EH (cell line): ENCODE measurements at places on chromosomes 12 and 14.
A peak's percentile ranks its signal among the peaks of the same experiment; 100 is the strongest.

- peak; percentile 21 for DNase-seq
Measured at GRCh38 chr12:47268501-47269454, 189.0 kb upstream of the AMIGO2 start.

DNA sequence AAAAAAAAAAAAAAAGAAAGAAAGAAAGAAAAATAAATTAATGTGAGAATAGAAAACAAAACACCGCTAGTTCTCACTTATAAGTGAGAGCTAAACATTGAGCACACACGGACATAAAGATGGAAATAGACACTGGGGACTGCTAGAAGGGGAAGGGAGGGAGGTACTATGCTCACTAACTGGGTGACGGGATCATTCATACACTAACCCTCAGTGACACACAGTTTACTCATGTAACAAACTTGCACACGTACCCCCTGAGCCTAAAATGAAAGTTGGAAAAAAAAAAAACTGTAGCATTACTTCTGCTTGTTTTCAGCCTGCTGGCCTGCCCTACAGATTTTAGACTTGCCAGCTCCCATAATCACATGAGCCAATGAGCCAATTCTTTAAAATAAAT, 10.5 kb upstream of the PRMT5 start:
- peak; percentile 57 for DNase-seq

DNA sequence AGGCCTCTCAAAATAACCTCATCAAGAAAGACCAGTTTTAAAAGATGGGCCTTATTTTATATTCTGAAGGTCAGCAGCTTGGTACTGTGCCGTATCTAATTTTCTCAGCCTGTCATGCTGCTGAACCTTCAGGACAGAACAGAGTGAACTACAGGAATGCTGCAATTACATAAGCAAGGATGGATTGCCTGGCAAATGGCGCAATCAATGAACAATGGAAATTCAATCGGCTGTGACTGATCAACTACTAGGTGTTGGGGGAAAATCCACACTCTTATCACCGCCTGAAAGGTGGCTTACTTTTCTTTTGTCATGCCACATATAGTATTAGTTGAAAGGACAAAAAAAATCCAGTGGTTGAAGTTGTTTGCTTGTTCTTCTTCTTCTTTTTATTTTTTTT, 8.5 kb downstream of the ACSS3 start:
- no peak for DNase-seq

DNA sequence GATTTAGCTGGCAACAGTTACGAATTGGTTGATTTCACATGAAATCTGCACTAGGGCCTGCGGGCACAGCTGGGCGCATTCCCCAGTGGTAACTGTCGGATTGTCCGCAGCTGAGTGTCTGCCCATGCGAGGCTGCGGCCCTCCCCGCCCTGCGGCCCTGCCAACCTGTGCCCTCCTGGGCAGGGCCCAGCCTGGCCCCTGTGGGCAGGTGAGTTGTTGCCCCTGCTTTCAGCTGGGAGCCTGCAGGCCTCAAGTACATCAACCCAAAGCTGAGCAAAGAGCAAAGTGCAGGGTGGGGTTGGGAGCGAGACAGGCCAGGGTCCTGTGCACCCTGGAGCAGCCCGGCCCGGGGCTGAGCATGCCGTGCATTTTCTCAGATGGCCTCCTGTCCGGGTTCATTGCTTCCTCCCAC, 89.1 kb downstream of the ADGRD1 start:
- no peak for DNase-seq

DNA sequence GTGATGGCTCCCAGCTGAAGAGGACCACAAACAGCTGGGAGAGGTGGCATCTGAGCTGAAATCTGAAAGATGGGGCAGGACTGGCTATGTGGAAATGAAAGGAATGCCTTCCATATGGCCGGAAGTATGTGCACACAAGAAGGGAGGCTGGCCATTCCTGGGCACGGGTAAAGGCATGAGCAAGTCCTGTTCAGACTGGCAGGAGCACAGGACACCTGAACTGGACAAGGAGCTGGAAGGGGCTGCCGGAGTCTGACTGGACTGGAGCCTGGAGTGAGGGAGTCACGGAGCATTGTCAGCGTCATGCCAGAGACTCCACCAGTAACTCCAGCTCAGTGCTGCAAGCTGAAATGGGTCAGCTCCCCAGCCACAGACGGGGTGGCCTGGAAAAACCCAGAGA, 11.9 kb upstream of the TC2N start:
- DNase-seq: no peak

- DNase-seq: no peak
Measured at GRCh38 chr14:61480704-61481285, 159.4 kb downstream of the PRKCH start.

DNA sequence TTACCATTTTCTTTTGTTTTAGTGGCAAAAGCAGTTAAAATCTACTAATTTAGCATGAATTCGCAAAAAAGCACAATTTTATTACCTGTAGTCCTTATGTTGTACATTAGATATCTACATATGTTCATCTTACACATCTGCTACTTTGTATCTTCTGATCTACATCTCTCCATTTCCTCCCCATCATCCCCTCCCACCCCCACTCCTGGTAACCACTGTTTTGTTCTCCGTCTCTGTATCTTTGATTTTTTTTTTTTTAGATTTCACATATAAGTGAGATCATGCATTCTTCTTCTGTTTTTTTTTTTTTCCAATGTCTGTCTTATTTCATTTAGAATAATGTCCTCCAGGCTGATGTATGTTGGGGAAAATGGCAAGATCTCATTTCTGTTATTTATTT, 922.7 kb downstream of the VRK1 start:
- DNase-seq: no peak

DNA sequence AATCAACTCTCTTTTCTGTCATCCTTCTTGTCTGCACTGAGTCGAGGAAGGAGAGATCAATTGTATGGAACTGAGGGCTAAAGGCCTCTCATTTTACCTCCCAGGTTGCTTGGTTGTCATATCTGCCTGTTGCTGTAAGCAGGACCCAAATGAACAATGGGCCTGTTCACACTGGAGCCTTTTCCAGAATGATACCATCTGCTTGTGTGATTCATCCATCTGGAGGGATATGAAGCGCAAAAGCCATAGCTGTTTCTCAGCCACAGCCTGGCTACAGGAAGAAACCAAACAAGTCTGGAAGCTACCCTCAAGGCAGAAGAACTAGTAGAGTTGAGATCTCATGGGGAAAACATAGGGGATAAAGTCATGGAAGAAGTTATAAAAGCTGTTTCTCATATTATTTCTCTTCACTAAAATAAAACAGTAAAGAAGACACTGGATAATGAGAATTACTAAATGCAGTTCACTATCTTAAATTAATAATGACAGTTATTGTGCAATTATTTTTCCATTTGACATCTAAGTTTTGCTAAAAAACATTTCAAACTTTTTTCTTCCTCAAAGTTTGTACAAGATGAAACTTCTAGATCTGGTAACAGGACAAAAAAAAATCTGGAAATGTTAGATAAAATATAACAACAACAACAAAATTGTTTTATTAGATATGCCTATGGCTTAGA, 106.3 kb downstream of the SPTSSA start:
- DNase-seq: peak; percentile 70

DNA sequence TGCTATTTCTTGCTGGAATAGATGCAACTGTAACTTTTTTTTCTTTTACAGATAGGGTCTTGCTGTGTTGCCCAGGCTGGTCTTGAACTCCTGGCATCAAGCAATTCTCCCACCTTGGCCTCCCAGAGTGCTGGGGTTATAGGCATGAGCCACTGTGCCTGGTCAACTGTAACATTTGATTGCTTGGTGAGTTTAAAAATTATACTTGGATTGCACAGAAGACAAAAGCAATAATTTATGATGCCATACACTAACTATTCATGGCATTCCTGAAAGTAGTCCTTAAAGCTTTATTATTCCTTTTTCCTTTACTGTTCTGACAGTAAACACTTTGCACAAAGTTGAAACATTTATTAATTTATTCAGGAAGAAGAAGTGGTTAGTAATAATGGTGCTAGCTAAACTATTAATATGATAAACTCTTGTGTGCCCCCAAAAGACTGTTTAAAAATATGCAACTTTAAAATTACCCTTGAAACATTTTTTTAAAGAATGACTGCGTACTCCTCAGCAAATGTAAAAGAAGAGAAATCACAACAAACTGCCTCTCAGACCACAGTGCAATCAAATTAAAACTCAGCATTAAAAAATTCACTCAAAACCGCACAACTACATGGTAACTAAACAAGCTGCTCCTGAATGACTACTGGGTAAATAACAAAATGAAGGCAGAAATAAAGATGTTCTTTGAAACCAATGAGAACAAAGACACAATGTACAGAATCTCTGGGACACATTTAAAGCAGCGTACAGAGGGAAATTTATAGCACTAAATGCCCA, 8.3 kb downstream of the PTPRB start:
- peak; percentile 57 for DNase-seq

GRCh38 chr12:132772606-132773005, 11.0 kb upstream of the ANKLE2 start:
- no peak for DNase-seq

DNA sequence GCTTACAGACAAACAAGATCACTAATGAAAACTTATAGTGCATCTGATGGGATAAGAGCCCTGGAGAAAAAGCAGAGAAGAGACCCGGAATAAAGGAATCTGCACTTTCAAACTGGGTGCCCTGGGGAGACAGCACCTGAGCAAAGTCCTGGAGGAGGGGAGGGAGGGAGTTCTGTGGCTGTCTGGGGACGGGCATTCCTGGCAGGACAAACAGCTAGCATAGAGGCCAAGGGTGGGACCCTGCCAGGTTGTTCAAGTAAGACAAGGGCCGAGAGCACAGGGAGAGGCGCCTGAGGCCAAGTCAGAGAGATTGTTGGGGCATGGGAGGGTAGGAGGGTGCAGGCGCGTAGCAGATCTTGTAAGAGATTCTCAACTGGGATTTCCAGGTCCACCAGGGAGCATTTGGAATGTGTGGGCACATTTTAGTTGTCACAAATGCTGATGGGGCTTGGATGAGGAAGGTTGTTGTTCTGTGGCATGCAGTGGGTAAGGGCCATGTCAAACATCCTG, 14.2 kb downstream of the IQSEC3 start:
- no peak for DNase-seq

DNA sequence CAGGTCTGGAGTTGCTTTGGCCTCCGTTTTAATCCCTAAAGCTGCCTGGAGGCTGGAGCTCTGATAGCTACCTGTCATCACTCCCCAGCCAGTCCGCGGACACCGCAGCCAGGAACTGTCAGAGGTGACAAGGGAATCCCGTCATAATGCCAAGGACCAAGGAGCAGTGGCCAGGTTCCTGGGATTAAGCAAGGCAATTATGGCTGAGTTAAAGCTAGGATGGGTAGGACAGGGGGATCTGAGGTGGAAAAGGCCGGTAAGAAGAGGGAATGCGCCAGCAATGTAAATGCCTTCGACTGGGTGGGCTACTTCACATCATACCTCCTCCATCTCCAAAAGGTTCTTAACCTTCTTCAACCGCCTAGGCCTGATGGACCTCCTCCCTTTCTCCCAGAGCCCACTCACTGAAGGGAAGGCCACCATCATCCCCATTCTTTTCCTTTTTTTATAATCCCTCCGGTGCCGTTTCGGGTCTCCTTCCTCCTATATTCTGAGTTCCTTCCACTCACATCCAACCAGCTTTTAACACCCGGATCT, 1.9 kb downstream of the PPP1R3E start:
- peak; percentile 31 for DNase-seq

DNA sequence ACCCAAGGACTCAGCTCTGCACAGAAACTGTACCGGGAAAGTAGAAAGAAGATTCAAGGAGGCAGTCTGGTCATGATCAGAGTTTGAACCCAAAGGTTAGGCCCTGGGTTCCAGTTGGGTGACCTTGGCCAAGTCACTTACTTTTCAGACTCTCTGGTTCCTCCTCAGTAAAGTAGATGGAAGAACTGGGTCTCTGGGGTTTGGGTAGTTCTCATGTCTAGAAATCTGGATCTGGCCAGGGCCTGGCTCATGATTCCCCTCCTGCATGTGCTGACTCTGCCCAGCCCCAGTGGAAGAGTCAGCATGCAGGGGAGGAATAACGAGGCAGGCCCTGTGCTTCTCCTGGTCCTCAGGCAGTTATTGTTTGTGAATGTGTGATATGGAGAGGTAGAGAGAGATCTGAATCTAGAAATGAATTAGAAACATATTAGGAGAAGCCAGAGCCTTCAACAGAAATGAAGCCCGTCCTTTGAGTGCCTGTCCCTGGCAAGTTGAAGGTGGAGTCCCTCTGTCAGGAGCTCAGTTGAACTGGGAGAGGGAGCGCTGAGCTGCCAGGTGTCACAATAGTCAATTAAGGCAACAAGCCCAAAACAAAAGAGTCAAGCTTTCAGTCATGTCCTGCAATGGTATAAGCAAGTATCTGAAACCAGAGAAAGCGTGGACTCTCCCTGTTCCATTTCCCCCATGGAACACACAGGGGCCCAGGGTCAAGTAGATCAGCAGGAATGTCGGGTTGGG, 131.3 kb upstream of the HIF1A start:
- DNase-seq: no peak

- no peak for DNase-seq
Measured at GRCh38 chr12:30030693-30031374, 247.1 kb upstream of the TMTC1 start.

DNA sequence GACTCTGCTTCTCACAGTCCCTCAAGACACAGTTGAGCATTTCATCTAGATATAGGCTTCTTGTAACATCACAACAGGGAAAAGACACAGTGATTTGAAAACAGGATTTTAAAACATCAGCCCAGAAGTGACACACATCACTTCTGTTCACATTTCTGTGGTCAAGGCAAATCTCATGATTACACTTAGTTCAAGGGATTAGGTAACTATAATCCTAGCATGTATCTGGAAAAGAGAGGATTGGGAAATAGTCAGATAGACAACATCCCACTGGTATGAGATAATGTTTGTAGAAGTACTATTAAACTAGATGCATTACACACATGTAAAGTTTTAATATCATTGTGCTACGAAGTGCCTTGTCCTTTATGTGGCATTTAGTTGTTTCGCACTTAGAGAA, 252.6 kb upstream of the PRKD1 start:
- DNase-seq: peak; percentile 28

- no peak for DNase-seq
Measured at GRCh38 chr12:26800858-26801257, 32.1 kb downstream of the ITPR2 start.

DNA sequence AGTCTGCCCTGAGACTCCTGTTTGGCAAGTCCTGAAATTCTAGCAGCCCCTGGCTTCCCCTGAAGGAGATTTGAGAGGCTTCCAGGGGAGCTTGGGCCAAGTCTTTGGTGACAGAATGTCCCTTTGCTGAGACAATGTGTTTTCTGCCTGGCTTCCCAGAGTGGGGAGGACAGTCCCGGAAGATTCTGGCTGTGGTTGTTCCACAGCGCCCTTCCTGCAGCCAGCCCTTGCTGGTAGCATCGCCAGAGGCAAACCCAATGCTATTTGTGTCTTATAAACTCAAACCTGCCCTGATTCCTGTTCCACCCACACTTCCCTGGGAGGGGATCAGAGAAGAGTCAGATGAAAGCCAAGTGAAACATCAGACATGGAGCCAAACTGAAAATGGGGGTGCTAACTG, 56.4 kb upstream of the OAS1 start:
- no peak for DNase-seq

- DNase-seq: peak; percentile 80
Measured at GRCh38 chr12:15682826-15683225, 106.4 kb downstream of the EPS8 start.
